ENCODE measurements at places on chromosomes 3 and 15. TPM values are rescaled to one million over a fixed set of nuclear protein-coding genes. Genes with fewer than 3 reads are reported as not detected.

The TLR9 gene
- total RNA-seq, result not detected

The STX19 gene
- 23.5 TPM for total RNA-seq

The C3orf49 gene
- total RNA-seq, result not detected

DNA sequence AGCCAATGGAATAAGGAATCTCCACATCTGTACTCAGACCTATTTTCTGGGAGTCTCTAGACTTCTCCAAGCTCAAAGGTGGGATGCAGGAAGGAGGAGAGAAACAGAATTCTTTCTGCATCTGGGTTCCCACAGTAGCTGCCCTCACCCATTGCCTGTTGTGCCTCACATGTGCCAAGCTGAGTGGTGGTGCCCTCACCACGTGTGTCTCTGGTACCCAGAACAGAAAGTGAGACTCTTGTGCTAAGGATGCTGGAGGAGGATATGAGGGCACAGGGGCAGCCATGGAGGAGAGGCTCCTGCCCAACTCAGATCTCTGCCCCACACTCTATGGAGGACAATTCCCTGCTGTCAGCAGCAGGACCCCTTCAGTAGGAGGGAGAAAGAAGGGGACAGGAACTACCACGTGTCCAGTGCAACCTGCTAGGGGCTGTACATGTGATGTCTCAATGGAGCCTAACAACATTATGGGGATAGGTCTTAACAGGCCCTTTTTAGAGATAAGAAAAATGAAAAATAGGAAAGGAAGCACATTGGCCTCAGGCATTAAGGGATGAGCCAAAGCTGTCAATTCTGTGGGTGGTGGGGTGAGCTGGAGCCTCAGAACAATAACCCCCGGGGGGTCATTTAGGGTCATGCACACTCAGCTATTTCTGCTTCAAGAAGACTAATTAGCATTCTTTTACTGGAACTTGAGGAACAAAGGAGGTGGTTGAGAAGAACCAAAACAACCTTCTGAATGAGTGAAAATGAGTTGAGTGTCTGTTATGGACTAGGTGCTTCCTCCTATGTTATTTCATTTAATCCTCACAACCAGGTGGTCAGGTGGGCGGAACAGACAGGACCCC lies 16.3 kb upstream of the NOX5 start:
- DNase-seq, result no peak

DNA sequence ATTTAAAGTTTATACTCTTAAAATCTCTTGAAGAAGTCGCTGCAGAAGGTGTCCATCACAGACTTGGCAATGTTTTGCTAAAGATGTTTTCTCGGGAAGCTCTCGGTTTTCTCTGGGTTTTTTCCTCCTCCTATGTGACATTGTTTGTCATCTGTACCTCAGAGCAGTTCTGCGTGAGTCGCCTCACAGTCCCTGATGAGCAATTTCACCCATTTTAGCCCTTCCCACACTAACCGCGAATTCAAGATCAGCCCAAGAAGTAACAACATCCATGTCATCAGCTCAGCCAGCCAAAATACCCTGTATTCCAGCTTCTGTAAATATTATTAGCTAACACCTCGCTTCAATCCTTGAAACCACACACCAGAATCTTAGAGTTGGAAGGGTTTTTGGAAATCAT lies 224.3 kb upstream of the SETMAR start:
- no peak for DNase-seq

DNA sequence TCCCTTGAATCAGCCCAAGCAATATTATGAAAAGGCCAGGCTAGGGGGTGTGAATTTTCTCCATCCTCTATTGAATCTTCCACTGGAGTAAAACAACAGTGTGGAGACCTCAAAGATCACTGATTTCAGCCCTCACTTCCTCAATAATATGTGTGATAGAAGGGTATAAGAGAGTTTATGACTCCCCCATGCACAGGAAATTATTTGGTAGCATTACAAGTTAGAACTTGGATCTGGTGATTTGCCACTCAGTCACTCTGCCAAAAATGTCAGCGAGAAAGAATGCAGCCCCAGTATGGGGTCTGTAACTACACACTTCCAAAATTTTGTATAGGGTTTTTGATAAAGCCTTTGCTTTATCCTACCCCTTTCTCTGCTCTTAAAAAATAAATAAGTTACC lies 81.0 kb upstream of the KCNMB2 start:
- DNase-seq, result no peak

GRCh38 chr3:14774431-14774830 lies 44.3 kb upstream of the FGD5 start:
- DNase-seq, result no peak

Data from transverse colon (tissue), 4 donors.